ENCODE measurements at places on chromosomes 12 and 14. TPM values are rescaled to one million over a fixed set of nuclear protein-coding genes. Genes with fewer than 3 reads are reported as not detected.

DAO gene
- total RNA-seq, result not detected

EVL gene
- 49.2 TPM for total RNA-seq

CLEC9A gene
- total RNA-seq, result not detected

PLEKHD1 gene
- total RNA-seq, result not detected

KRT73 gene
- total RNA-seq, result not detected

STYK1 gene
- 0.15 TPM for total RNA-seq

TAPBPL gene
- not detected for total RNA-seq

LGALS3 gene
- not detected for total RNA-seq

HOXC4 gene
- total RNA-seq, result not detected

SCNN1A gene
- total RNA-seq, result 1.2 TPM

RPGRIP1 gene
- 3.4 TPM for total RNA-seq

SIX1 gene
- total RNA-seq, result 0.28 TPM

P2RX7 gene
- 0.46 TPM for total RNA-seq

SERPINA1 gene
- 0.13 TPM for total RNA-seq

SERPINA5 gene
- total RNA-seq, result 3.5 TPM

WNT5B gene
- total RNA-seq, result 73.8 TPM

SYT10 gene
- total RNA-seq, result 1.2 TPM

CCDC77 gene
- 69.0 TPM for total RNA-seq

NTF3 gene
- total RNA-seq, result 11.0 TPM
